ENCODE measurements at places on chromosomes 3 and 15.

DNA sequence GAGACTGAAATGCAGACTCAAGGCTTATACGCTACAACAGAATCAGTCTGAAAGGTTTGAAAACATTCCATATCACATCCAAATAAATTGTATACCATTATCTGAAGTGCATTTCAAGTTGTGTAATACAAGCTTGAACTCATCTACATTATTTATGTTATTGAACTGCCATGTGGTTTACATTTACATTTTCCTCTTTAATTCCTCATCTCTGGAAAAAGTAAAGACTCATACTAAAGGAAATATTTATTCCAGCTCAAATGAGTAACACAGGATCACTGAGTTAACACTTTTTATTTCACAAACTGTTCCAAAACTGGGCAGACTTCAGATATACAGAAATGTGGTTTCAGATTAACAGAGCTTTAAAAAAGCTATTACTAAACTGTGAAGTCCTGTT is 282.5 kb downstream of the ULK4 start:
- H3K27ac ChIP-seq: no peak overlapping the region
- DNase-seq: no peak
- H3K27me3 ChIP-seq: no peaks in the 10 kb centered on the region
- no peaks in the 10 kb centered on the region for H3K4me1 ChIP-seq
- no peaks in the 10 kb centered on the region for H3K36me3 ChIP-seq

DNA sequence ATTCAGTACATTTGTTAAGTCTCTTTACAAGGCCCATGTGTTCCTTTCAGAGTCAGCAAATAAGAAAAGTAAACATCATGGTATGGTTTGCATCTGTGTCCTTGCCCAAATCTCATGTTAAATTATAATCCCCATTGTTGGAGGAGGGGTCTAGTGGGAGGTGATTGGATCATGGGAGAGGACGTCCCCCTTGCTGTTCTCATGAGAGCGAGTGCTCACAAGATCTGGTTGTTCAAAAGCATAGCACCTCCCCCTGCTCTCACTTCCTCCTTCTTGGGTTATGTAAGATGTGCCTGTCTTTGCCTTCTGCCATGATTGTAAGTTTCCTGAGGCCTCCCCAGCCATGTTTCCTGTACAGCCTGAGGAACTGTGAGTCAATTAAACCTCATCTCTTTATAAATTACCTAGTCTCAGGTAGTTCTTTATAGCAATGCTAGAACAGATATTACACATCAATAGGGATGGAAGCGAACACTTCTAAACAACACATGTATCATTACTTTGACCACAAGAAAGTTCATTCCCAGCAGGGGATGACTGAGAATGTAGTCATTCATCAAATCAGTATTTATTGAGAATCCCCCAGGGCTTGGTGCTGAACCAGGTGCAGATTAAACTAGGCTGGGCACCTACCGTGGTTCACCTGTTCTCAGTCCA is 4.1 kb downstream of the EFCAB12 start:
- no peak for DNase-seq
- no peak overlapping the region for H3K4me3 ChIP-seq
- no peaks in the 10 kb centered on the region for H3K4me1 ChIP-seq
- H3K27ac ChIP-seq: no peak overlapping the region
- H3K36me3 ChIP-seq: no peaks in the 10 kb centered on the region
- no peaks in the 10 kb centered on the region for H3K27me3 ChIP-seq

GRCh38 chr15:100464888-100465287 is 63.9 kb downstream of the CERS3 start:
- H3K4me1 ChIP-seq: no peaks in the 10 kb centered on the region
- H3K36me3 ChIP-seq: no peaks in the 10 kb centered on the region
- no peak for DNase-seq
- H3K27me3 ChIP-seq: no peaks in the 10 kb centered on the region
- no peak overlapping the region for H3K27ac ChIP-seq

DNA sequence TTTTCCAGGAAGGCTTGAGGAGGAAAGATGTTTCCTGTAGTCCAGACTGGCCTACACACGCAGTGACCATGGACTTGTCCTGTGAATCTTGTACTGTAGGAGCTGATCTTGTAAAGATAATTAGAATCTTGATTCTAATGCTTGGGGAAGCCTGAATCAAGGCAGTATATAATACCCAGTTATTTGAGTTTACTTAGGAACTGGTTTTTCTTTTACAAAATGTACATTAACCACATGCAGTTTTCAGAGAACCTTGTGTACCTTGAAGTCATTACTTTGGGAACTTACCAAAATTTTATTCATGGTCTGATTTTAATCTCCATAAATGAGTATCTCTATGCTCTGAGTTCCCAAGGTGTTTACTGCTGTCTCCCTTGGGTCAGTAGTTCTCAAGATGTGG is 439.9 kb upstream of the AZI2 start:
- DNase-seq: no peak
- H3K27ac ChIP-seq: no peak overlapping the region
- H3K4me3 ChIP-seq: no peak overlapping the region
- no peaks in the 10 kb centered on the region for H3K4me1 ChIP-seq

DNA sequence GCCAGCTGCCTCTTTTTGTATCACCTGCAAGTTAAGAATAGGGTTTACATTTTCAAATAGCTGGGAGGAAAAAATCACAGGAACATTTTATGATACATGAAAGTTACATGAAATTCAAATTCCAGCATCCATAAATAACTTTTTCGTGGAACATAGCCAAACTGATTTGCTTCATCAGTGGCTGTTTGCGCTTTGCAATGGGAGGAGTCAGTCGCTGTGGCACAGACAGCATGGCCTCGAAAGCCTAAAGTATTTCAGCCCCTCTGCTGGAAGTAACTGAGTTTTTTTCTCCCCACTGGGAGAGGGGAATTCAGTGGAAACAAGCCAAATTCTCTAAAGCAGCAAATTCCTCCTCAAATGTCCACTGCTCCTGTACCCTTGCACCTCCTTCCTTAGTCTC is 271.9 kb downstream of the SUCLG2 start:
- H3K4me3 ChIP-seq: no peak overlapping the region
- H3K4me1 ChIP-seq: peaks cover 10% of the 10 kb centered on the region
- H3K27ac ChIP-seq: no peak overlapping the region
- DNase-seq: peak; percentile 55
- no peaks in the 10 kb centered on the region for H3K36me3 ChIP-seq

DNA sequence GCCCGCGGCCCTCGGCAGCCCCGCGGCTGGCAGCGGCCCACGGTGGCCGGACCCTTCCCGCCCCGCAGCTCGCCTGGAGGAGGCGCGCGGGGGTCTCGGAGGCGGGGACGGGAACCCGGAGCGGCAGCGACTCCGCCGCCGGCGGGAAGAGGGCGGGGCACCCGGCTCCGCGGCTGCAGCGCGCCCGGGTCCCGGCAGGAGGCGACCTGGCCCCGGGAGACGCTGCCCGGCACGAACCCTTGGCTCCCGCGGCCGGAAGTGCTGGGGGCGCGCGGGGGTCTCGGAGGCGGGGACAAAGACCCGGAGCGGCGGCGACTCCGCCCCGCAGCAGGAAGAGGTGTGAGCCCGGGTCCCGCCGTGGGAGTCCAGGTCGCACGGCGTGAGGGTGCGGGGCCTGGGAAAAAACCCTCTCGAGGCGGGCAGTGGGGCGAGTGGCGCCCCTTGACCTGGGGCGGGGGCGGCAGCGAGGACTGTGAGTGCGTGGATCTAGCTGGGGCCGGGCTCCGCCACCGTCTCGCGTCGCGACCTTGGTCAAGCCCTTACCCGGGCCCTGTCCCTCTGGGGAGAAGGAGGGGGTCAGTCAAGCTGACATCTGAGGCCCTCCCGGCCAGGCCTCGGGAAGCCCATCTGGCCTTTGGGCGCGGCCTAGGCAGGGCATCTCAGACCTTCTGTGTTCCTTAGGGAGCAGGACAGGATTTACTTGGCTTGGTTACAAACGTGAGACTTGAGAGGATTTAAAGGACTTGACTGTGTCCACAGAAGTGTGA is at the start of gene CIB2:
Gene CIB2 (minus strand): TSS at position 151 of the 767 bp plus-strand sequence. CDS start 230 bp downstream, outside the sequence.
- H3K4me3 ChIP-seq: peak within 1 kb of the TSS; percentile 70
- H3K27me3 ChIP-seq: no peaks in the 10 kb centered on the region
- H3K36me3 ChIP-seq: no peaks in the 10 kb centered on the region
- peak; percentile 68 for DNase-seq
- H3K27ac ChIP-seq: peak within 1 kb of the TSS; percentile 68
- H3K4me1 ChIP-seq: peaks cover 10% of the 10 kb centered on the region

GRCh38 chr3:72836923-72837322 is 11.3 kb downstream of the SHQ1 start:
- no peak overlapping the region for H3K27ac ChIP-seq
- no peaks in the 10 kb centered on the region for H3K4me1 ChIP-seq
- DNase-seq: no peak

GRCh38 chr15:39579487-39580116 is 1.3 kb upstream of the THBS1 start:
- no peaks in the 10 kb centered on the region for H3K36me3 ChIP-seq
- no peaks in the 10 kb centered on the region for H3K27me3 ChIP-seq

GRCh38 chr3:112111785-112112402 is 21.2 kb downstream of the GCSAM start:
- no peaks in the 10 kb centered on the region for H3K4me1 ChIP-seq
- no peaks in the 10 kb centered on the region for H3K36me3 ChIP-seq
- peak; percentile 78 for DNase-seq
- H3K27ac ChIP-seq: no peak overlapping the region

DNA sequence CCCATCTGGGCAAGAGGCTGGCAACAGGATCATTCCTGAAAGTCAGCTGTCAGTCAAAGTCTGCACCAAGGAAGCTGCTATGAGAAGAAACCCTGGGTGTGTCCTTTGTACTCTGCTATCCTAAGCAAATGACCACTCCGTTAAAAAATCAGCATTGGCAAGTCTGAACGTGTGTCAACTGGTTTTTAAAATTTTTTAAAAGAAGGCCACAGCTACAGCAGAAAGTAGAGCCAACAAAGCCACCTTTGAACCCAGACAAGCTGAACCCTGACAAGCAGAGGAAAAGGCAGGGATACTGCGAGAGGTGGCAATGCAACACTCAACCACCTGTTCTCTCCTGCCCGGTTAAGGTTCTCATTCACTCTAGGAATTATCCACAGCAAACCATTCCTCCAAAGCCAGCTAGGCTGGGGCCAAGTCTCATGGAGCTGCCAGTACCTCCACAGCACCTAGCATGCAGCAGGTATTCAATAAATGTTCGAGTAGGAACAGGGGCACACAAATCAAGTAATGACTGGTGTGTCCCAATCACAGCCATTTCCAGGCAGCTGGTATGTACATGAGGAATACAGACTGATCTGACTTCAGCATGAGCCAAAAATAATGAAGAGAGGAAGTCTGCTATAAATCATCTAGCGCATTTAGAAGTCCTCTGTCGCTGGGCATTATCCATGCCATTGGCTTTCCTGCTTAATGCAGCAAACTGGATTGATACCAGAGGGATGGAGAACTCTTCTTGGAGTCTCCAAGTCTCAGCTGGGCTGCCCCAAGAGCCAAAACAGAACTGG is 76.0 kb downstream of the ADCY5 start:
- H3K27ac ChIP-seq: peak overlapping the region; percentile 4
- H3K4me3 ChIP-seq: no peak overlapping the region

GRCh38 chr15:96408591-96409183 is 78.2 kb downstream of the NR2F2 start:
- H3K27ac ChIP-seq: no peak overlapping the region
- no peaks in the 10 kb centered on the region for H3K27me3 ChIP-seq
- peaks cover 5% of the 10 kb centered on the region for H3K4me1 ChIP-seq
- DNase-seq: no peak

- H3K27ac ChIP-seq: no peak overlapping the region
- H3K4me1 ChIP-seq: peaks cover 4% of the 10 kb centered on the region
- no peak overlapping the region for H3K4me3 ChIP-seq
- H3K36me3 ChIP-seq: no peaks in the 10 kb centered on the region
- DNase-seq: no peak
- H3K27me3 ChIP-seq: no peaks in the 10 kb centered on the region
These were observed 318.9 kb upstream of the IL12A start for GRCh38 chr3:159669766-159670165.

DNA sequence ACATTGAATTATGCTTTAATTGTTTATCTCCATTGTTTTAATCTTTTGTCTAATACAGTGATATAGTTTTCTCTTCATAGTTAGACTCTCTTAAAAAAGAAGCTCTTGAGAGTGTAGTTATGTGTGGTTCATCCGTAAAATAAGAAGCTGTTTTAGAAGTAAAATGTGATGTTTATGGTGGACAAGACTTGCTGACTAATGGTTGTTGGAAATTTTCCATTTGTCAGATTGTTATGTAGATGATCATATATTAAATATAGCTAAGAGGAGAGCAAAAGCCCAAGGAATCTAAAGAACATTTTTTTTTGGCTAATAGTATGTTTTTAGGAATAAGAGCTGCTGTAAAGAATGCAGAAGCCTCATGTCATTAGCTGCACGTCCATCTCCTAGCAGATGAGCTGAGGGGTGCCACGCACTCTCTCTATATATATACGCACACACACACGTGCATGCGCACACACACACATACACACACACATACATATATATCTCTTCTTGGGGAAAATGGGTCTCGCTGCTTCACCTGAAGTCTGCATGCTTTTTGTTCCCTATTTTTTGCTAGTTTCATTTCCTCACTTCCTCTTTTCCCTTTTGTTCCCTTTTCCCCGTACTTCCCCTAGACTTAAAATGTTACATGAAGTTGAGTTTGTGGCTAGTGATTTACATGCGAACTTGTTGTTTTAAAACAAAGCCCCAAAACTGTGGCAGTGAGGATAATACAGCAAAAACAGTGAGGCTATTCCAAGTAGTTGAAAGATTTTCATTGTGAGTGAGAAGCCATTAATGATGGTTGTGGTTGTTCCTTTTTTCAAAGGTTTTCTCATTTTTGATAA is 107.8 kb downstream of the MBNL1 start:
- H3K27ac ChIP-seq: no peak overlapping the region
- H3K27me3 ChIP-seq: no peaks in the 10 kb centered on the region
- H3K4me1 ChIP-seq: peaks cover 14% of the 10 kb centered on the region
- no peak overlapping the region for H3K4me3 ChIP-seq
- DNase-seq: no peak
- no peaks in the 10 kb centered on the region for H3K36me3 ChIP-seq

GRCh38 chr3:46849045-46849631 is 14.1 kb downstream of the MYL3 start:
- H3K4me1 ChIP-seq: peaks cover 7% of the 10 kb centered on the region
- H3K27me3 ChIP-seq: no peaks in the 10 kb centered on the region
- H3K27ac ChIP-seq: no peak overlapping the region
- no peak for DNase-seq
- H3K36me3 ChIP-seq: no peaks in the 10 kb centered on the region

GRCh38 chr15:58521293-58521991 is 89.7 kb downstream of the LIPC start:
- DNase-seq: peak; percentile 45
- no peak overlapping the region for H3K27ac ChIP-seq
- H3K4me3 ChIP-seq: no peak overlapping the region
- H3K27me3 ChIP-seq: no peaks in the 10 kb centered on the region

- no peaks in the 10 kb centered on the region for H3K36me3 ChIP-seq
- H3K4me1 ChIP-seq: no peaks in the 10 kb centered on the region
- no peak overlapping the region for H3K27ac ChIP-seq
- no peak for DNase-seq
- no peak overlapping the region for H3K4me3 ChIP-seq
These were observed 218.8 kb upstream of the STRIT1 start for GRCh38 chr3:155512175-155512866.
